ENCODE measurements at places on chromosomes 1 and 21. TPM values are rescaled to one million over a fixed set of nuclear protein-coding genes. Genes with fewer than 3 reads are reported as not detected.

GRCh38 chr1:17004466-17005364, 7.0 kb downstream of the ATP13A2 start:
- DNase-seq: no peak

DNA sequence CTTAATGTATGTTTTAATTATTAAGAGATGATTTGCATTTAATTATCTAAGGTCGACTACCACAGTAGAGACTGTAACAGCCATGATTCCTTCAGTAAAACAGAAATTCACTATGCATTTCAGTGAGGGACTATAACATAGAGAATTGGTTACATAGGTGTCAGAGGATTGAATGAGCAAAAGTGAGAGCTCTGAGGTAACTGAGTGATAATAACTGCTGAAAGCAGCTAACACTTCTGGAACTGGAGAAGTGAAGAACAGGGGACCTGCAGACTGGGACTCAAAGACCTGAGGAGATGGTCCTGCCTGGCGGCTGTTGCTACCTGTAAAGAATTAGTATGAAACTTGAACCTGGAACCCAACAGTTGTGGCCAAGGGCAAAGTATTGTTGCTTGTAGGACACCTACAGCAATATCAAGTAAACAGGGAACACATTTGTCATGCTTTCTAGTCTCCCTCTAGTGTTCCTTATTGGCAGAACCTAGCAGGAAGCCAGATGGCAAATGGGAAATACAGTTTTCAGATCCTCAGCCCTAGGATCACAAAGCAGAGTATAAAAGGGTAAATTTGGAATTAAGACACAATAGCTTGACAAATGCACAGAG, 110.6 kb downstream of the HS2ST1 start:
- DNase-seq: peak; percentile 58

Gene BARHL2
- total RNA-seq: not detected

GRCh38 chr1:202745323-202745888, 35.2 kb upstream of the SYT2 start:
- DNase-seq: no peak

DNA sequence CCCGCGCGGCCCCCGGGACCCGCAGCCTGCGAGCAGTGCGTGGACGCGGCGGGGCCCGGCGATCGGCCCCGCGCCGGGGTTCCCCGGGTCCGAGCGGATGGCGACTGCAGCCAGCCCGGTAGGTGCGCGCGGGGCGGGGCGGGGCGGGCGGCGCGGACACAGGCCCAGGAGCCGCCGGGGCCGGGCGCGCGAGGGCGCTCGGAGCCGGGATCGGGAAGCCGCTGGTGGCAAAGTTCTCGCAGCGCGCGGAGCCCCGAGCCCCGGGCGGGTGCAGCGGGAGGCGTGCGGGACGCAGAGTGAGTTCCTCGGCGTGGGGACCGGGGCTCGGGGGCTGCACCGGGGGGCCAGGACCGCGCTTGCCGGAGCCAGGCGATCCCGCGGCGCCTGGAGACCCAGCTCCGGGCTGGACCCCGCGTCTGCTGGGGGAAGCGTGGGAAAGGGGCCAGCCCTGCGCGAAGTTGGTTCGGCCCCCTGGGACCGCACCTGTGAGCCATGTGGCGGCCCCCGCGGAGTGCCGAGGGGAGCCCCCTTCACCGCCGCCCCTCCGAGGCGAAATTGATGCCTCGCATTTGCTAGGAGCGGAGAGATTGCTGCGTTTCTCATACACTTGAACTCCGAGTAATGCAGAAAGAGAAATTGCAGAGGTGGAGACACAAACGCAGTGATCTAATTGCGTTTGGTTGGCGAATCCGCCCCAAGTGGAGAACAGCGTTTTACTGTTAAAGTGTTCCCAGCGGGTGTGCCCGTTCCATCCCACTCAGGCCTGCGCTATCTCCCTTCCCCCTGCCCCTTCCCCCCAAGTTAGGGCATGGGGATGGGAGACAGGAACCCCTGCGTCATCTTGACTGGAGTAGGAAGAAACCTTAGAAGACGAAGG, 228.9 kb upstream of the TMEM51 start:
- no peak for DNase-seq

Measured in HepG2 (cell line).